GM23248 (cell line): ENCODE measurements at places on chromosomes 3 and 15. TPM values are rescaled to one million over a fixed set of nuclear protein-coding genes. Genes with fewer than 3 reads are reported as not detected.

The A4GNT gene
- 0.14 TPM in 1 of 2 replicates, not detected in the other for polyA plus RNA-seq

The NR2E3 gene
- 0.15 and 0.65 TPM in 2 replicates for polyA plus RNA-seq

The CCDC191 gene
- polyA plus RNA-seq, result 1.1 and 1.5 TPM in 2 replicates

The NEK10 gene
- 1.7 and 3.2 TPM in 2 replicates for polyA plus RNA-seq

The EPB42 gene
- polyA plus RNA-seq, result not detected in 2 replicates

The GHSR gene
- not detected in 2 replicates for polyA plus RNA-seq

The GOLGA6L24 gene
- polyA plus RNA-seq, result not detected in 2 replicates

The NFKBIZ gene
- polyA plus RNA-seq, result 11.5 and 15.7 TPM in 2 replicates

The CRABP1 gene
- polyA plus RNA-seq, result not detected in 2 replicates

DNA sequence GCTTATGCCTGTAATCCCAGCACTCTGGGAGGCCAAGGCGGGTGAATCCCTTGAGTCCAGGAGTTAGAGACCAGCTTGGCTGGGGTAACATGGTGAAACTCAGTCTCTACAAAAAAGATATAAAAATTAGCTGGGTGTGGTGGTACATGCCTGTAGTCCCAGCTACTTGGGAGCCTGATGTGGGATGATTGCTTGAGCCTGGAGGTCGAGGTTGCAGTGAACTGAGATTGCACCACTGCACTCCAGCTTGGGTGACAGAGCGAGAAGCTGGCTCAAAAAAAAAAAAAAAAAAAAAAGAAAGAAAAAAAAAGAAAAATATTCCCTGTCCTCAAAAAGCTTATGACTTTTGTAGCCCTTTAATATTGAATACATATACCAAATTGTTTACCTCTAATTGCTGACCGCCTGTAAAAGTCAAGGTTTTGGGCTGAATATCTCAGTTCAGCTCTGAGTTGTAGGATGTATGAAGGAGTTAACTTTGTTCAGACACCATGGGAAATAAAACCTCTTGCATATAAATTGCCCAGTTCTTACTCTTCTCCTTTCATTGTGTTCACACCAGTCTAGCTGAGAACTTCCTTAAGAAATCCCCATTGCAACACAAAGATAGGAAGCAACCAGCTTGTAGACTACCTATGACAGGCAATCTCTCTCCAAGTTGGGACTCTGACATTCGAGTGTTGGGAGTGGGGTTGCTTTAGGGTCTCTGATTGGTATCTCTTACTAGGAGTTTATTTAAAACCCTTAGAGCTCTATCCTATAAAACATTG is 97.6 kb upstream of the RASGRP1 start:
- no peak for DNase-seq

DNA sequence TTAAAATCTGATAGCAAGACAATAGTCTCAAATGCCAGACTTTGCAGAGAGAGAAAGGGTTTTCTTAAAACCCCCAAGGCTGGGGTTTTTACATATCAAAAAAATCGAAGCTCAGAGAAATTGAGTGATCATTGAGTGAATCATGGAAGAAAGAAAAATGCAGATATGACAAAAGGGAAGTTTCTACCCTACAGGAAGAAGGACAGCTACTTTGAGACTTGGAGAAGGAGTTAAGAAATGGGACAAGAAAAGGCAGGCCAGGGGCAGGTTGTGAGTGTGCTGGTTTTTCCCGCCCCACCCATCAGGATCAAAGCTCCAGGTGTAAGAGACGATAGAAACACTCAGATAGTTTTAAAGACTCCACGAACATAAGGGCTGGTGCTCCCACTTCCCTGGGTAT is 18.6 kb downstream of the TMEM158 start:
- no peak for DNase-seq

DNA sequence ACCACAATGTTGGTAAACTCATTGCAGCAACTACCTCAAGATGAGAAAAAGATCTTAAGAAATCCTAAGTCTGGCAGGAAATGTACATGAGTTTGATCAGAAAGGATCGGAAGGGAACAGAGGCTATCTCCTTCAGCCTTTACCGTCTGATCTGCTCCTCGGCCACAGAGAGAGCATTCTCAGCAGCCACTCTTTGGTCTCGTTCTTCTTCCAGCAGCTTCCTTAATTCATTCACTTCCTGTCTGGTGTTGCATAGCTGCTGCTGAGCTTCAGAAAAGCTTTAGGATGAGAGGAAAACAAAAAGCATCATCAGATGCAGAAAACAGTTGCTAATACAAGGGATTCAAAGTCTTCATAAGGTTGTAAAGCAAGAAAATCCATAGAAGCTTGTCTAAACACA is 6.6 kb upstream of the HCLS1 start:
- no peak for DNase-seq

DNA sequence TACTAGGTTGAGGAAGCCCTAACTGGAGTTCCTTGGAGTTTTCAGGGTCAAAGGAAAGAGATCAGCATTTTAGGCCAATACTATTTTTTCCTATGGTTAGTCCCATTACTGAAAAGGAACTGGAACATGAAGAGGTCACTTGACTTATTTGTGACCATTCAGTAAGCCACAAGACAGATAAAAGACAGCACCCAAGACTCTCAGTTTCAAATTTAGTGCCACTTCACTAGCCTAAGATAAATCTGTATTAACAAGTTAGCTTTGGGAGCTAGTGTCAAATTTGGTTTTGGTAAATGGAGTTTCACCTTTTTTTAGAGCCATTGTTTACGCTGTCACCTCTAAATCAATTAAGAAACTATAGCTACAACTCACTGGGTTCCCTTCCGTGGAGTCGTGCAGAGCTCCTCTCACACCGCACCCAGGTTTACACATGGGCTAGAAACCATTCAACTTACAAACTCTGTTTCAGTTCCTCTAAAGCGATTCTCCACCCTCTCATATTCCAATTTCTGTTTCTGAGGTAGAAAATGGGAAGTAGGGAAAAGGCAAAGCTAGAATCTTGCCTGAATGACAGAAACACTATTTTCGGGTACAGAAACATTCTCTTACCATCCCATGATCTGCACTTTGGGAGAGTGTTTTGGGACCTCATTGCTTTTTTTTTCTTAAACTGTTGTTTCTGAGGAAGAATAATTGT is 14.4 kb downstream of the CCDC32 start:
- no peak for DNase-seq

DNA sequence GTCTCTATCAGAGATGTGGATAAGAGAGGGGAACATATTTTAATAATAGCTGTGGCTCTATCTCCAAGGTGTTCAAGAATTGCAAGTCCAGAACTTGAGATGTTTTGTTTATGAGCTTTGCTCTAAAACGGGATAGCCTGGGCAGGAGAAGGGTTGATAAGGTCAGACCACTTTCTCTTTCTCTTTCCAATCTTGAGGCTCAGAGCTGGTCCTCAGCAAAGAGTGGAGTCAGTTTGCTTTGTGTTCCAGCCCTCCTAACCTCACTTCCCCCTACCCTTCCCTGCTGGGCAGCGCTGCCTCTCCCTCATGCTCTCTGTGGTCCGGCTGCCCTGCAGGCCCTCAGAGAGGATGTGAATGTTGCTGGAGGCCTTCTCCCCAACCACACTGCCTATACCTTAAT is 13.8 kb downstream of the KLHL6 start:
- DNase-seq, result no peak

- no peak for DNase-seq
These were observed 872.4 kb downstream of the NAALADL2 start for GRCh38 chr3:175731543-175731942.

DNA sequence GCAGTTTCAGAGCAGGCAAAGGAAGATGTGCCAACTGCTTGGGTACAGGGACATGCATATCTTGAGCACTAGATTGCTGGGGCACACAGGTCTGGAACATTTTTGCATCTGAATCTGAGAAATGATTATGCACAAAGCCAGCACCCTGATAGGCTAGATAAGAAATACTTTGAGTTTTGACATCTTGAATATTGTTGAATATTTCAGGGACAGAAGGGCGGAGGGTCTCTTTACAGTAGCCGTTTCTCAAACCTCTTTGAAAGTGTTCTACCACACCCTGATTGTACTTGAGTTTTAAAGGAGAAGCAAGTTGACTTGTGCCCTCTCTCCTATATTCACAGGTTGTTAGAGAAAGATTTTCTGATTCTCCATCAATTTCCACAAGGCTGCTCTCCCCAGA is 188.1 kb upstream of the STRIT1 start:
- DNase-seq, result no peak

DNA sequence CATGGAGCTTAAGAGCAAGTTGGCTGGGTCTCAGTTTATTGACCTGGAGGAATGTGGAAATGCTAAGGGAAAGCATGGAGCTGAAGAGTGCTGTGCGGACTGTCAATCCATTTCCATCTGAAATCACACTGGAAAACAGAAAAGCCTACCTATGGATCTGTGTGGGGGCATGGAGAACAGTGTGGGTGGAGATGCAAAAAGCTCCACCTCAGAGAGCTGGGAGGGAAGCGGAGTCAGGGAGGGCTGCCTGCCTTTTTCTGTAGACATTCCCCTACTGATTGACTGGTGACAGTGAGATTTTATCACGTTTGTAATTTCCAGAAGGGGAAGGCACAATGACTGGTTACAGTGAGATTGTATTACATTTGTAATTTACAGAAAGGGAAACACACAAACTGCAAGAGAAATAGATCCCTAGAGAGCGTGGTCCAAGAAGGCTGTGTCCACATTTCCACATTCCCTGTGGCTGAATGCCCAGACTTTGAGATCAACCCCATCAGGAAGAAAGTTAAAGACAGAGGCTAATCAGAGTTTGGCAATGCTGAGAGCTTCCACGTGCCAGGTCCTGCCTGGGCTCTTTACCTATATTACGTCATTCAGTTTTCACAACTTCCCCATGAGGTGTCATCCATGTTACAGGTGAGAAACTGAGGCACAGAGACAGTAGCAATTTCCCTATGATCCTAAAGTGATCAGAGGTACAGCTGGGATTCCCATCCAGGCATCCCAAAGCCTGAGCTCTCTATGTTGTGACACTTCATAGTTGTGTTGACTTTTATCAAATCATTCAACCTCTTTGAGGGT is 67.7 kb upstream of the NSMCE3 start:
- peak; percentile 12 for DNase-seq

- no peak for DNase-seq
These were observed 267.0 kb downstream of the CHL1 start for GRCh38 chr3:463252-464192.

DNA sequence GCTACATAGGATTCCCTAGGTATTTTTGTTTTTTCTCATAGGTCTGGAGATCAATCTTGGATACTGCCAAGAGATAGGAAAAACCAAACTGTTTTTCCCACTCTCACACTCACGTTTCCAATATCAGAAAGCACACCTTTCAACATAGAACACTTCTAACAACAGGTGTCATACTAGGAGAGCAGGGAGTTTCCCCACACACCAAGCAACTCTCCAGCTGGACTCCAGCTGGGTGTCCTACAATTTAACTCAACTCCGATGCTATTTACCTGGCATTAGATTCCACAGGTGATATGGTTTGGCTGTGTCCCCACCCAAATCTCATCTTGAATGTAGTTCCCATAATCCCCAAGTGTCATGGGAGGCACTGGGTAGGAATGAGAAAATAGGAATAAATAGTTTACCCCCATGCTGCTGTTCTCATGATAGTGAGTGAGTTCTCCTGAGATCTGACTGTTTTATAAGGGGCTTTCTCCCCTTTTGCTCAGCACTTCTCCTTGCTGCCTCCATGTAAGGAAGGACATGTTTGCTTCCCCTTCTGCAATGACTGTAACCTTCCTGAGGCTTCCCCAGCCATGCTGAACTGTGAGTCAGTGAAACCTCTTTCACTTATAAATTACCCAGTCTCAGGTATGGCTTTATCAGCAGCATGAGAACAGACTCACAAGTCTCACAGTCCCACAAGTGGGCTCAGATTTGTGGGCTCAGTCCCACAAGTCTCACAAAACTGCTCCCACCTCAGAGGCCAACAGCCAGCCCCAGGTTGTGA is 354.5 kb upstream of the THBS1 start:
- DNase-seq, result no peak

DNA sequence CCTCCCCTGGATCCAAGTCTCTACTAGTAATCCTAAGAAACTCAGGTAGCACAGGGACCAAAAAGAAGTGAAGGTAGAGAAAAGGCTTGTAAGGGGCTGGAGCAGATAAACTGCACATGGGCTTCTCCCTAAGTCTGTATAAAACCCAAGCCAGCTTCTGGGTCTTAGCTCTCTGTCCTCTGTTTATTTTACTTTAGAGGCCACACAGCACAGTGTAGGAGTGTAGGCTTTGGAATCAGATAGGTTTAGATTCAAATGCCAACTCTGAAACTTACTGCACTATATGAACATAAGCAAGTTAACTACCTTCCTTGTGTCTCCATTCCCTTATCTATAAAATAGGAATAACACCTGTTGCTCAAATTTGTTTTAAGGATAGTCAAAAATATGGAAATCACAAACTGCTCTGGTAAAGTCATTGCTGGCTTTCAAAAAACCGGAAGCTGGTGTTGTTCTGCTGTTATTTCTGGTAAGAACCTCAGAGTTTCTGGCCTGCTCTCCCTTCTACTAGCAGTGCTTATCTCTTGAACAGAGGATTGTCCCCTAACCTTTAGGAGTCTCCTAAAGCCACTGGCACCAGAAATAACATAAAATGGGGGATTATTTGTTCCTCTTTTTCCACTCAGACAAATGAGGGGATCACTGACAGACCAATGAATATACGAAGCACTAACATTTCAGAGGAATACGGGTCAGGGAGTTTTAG is 33.8 kb downstream of the PIK3R4 start:
- DNase-seq, result no peak

GRCh38 chr3:83011481-83011880 is 1250.0 kb upstream of the GBE1 start:
- DNase-seq, result no peak

- DNase-seq, result no peak
These were observed 2.5 kb upstream of the RPP25 start for GRCh38 chr15:74958908-74959585.

- no peak for DNase-seq
These were observed 12.0 kb downstream of the LYSMD4 start for GRCh38 chr15:99721104-99721778.

GRCh38 chr3:138325990-138326389 is 3.7 kb downstream of the NME9 start:
- no peak for DNase-seq

DNA sequence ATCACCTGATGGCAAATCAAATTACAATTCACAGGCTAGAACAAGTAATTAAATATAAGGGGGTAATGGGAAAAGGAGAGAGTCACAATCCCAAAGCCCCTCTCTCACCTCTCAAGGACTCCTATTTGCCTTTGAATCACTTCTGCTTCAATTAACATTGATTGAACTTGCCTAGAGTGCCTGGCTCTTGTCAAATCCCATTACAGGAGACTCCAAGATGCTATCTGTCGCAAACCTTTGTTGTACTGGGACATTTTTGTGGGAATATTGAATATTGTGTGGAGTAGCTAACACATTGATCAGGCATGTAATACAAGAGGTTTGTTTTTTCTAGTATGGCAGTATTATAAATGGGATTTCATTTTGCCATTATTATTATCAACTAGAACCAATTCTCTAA is 412.8 kb upstream of the AZI2 start:
- DNase-seq, result no peak

- DNase-seq, result no peak
These were observed 4.2 kb upstream of the RPS17 start for GRCh38 chr15:82544431-82544830.

DNA sequence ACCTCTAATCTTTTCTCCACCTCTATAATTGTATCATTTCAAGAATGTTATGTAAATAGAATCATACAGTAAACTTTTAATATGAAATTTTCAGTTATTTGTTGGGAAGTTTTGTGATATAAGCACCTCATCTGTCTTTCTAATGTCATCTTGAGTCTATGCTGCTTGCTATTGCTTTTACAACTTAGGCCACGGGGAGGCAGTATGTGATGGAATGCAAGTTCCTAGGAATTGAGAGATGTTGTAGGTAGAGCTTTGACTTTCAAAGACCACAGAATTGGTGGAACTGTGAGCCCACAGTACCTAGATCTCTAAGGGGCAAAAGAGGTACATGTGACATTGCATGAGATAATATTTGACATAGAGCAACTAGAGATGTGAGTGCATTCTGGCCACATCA is 328.3 kb downstream of the MFSD1 start:
- peak; percentile 8 for DNase-seq
